ENCODE measurements at places on chromosomes 2 and 18.

DNA sequence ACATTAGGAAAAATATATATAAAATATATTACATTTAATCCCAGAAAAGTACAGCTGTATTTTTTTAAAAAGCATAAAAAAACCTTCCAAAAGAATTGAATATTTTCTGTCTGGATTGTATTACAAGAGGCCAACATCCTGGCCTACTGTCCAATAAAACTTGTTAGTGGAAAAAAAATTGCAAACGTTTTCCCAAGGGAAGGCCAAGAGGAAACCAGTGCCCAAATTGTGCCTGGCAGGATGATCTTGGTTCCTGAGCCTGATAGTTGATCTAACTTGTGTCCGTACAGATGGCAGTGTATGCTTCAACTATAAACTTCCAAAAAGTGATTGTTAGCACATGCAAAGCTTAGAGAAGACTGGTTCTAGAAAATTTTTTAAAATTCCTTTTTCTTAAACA lies 90.6 kb upstream of the LPIN2 start:
- peak; percentile 62 for DNase-seq

GRCh38 chr2:17375262-17375661 lies 143.0 kb downstream of the RAD51AP2 start:
- no peak for DNase-seq

DNA sequence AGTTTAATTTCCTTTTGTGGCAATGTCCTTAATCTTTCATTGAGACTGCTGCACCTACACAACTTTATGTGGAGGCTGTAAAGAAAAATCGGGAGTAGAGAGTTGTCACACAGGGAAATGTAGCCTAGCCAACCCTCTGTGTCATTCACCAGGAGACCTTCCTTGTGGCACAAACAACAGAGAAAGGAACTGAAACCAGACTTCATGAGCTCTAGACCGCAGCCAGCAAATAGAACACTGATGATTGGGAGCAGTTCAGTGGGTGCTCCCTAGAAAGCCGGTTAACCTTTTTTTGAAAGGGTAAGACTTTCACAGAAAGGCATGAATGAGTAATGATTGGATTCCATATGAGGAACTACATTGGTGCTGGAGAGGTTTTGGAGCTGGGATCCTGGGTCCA lies 1752.4 kb upstream of the CELF4 start:
- DNase-seq = no peak

- peak; percentile 45 for DNase-seq
Measured at GRCh38 chr18:56402872-56403516, 235.4 kb downstream of the TXNL1 start.

DNA sequence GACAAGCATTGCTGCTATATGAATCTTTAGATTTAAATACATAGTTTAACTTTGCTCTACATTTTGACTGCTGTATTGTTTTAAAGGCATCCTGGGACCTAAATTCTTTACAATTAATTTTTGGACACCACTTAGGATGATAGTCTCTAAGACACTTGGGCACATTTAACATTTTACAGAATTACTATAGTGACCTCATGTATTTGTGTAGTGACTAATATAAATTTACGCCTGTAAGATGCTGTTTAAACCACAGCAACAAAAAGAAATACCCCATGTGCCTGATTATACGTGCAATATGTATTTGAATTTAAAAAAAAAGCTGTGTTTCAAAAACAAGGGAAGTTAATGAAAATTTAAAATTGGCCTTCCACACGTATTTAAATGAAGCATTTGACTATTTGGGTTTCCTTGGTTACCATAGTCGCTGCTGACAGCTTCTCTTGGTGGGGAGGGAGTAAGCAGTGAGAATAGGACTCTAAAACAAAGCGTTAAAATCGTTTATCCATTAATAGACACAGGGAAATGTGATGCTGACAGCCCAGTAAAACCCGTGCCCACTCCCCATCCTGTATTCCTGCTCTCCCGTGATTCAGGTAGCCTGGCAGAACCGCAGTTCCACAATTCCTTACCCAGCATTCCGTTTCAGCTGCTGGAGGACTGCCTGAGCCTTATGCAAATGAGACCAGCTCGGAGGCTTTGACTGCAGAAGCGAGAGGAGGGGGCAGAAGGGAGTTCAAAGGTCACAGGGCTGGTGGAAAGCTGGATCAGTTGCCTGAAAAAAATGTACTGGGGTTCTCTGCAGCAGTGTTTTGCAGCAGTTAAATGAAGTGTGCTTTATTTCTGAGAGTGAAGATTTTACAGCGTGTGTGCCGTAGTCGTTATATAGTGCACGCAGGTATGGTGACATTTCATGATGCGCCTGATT lies 104.3 kb downstream of the CSRNP3 start:
- DNase-seq = peak; percentile 3

DNA sequence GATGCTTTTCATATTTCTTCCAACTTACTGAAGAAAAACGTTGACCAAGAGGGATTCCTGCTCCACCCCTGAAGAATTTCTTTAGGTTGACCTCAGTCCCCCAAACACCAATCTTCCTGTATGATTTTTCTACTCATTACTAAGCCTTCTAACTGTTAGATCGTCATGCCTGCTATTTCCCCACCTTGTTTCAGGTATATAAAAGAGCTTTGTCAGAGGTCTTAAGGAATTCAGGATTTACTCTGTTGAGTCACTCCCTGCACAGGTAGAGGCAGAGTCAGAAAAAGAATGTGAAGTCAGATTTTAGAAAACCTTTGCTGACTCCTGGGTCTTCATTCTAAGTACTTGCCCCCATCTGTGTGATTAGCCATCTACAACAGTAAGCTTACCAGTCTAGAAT lies 83.8 kb upstream of the NOSTRIN start:
- no peak for DNase-seq

GRCh38 chr2:158392687-158393086 lies 63.9 kb downstream of the CCDC148 start:
- DNase-seq = no peak

GRCh38 chr2:37110306-37111212 lies 26.2 kb downstream of the GPATCH11 start:
- DNase-seq = peak; percentile 9

DNA sequence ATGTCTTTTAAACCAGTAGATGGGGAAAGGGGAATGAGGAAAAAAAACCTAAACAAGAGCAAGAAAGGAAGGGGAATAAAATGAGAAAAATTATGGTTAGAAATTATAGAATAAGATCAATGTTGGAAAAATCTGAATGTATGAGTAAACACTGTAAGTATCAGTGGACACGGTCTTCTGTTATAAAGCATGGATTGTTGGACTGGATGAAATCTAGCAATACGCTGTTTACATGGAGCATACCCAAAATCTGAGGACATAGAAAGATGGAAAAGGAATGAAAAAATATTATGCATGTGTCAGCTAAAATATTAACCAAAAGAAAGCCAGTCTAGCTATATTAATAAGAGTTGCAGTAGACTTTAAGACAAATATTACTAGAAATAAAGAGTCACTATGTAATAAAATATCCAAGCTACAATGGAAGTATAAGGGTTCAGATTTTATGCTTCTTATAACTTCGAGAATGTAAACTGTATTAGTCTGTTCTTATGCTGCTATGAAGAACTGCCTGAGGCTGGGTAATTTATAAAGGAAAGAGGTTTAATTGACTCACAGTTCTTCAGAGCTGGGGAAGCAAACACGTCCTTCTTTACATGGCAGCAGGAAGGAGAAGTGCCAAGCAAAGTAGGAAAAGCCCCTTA lies 32.4 kb downstream of the DDX1 start:
- DNase-seq = no peak

GRCh38 chr18:59488899-59489298 lies 129.8 kb upstream of the LMAN1 start:
- DNase-seq = no peak

GRCh38 chr2:61763605-61764034 lies 90.2 kb downstream of the FAM161A start:
- no peak for DNase-seq

DNA sequence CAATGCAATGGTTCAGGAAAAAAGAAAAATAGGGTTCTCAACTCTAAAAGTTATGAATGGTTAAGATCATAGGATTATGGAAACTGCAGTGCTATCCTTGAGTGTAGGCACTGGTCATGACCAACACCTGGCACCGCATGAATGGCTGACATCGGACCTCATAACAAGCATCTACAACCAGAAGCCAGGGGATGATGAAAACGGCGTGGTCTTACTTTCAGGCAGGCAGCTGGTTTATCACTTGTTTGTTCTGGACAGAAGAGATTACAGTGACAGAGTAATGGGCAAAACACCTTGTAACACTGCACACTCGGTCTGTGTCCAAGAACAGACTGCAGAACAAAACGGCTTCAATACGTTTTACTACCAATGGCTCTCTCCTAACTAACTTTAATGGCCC lies 132.8 kb downstream of the STK39 start:
- DNase-seq = no peak

DNA sequence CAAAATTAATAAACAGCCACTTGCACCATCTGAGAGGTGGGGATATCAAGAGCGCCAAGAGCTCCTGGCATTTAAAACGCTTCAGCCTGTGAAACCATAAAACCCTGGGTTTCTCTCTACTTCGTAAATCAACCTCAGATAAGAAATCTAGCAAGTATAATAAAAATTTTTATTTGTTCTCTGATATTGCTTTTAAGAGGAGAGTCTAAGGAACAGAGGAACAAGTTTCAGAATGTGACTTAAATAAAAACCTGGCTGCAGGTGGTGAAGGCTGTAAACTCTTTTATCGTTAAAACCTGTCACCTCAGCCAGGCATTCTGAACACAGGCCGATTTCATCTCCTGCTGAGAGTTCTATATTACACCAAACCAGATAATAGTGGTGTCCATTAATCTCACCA lies 9.9 kb downstream of the DYTN start:
- DNase-seq = no peak

DNA sequence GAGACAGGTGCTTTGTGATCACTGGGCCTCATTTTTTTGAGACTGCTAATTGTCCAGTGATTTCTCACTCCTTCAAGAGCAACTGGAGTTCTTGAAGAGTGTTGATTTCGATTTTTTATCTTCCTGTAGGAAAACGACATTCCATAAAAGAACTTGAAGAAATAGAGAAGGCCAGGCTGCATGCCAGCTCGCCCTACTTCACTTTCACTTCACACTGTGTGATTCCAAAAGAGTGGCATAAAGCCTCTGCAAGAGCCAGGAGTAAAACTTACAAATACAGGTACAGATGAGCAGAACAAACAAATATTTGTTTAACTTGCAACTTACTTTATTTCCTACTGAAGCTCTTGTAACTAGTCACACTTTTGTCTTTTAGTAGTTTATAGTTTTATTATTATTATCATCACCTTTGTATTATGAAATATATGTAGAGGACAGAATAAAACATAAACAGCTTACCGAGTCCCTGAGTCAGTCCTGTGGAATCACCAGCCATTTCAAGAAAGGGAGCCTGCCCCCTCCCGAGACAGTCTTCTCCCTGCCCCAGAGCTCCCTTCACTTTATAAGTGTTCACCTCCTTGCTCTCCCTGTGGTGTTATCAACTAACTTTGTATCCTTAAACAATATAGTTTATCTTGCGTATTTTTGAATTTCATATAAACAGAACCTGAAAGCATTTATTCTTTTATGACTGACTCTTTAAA lies 8.7 kb downstream of the FAM228A start:
- no peak for DNase-seq

DNA sequence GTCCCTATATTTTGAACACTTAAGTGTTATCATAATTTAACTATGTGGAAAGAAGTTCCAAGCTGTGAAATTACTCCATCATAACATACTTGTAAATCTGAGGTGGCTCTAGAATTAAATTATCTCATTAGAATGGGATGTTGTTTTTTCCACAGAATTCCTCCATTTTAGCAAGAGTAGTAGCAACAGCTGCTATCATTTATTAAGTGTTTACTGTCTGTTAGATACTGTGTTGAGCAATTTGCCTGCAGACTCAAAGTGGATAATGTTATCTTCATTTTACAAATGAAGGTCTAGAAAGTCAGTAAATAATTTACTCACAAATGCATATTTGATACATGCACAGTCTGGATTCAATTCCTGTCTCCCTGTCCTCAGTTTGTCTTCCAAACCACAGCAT lies 504.8 kb upstream of the NRP2 start:
- no peak for DNase-seq

- no peak for DNase-seq
Measured at GRCh38 chr2:126658319-126658904, 2.5 kb downstream of the GYPC start.

GRCh38 chr2:26464390-26465265 lies 13.3 kb downstream of the OTOF start:
- no peak for DNase-seq

DNA sequence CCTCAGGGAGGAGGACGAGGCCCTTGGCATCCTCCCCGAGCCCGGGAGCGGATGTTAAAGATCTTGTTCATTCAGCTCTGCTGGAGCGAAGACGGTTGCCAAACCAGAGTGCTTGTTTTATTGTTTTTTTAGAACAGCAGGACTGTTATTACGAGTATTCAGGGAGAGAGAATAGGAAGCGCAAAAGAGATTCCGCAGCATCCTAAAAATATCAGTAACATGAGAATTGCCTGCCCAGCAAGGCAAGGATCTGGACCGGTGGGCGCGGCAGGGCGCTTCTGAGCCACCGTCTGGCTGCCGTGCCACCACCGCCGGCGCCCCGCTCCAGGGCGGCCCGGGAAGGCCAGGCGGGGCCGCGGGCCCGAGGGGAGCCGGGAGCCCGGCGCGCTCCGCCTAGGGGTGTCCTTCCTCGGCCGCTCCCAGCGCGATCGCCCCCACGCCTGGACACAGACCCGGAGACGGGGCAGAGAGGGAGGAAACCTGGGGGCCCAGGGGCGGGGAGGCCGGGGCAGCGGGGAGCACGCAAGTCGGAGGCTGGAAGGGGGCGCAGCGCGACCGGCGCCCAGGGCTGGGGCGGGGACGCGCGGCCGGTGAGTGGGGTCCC lies 843 bp downstream of the CYS1 start:
- no peak for DNase-seq

DNA sequence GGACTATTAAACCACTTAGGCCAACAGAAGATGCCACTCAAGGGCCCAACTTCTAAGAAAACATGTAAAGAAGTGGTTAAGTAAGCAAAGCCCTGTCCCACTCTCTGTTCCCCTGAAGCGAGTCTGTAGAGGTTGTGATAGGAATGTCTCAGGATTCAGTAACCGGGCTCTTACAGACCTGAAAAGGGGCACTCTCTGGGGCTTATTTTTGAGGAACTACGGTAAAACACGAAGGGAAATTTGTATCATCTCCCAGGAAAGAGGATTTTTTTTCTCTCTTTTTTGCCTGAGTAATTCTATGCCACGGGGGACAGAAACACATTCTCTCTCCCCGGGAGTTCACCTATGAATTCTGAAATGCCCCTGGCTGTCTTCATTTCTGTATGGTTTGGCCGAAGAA lies 77.4 kb downstream of the VIT start:
- no peak for DNase-seq

- no peak for DNase-seq
Measured at GRCh38 chr2:112006076-112006410, 49.0 kb upstream of the TMEM87B start.

- no peak for DNase-seq
Measured at GRCh38 chr2:203061346-203061745, 46.7 kb downstream of the NBEAL1 start.

GRCh38 chr2:237139123-237139675 lies 53.5 kb downstream of the COPS8 start:
- DNase-seq = no peak

GRCh38 chr2:126786765-126787164 lies 111.9 kb upstream of the TEX51 start:
- no peak for DNase-seq

- DNase-seq = peak; percentile 73
Measured at GRCh38 chr2:152307863-152308262, 27.1 kb upstream of the FMNL2 start.

GRCh38 chr2:232526372-232526941 lies 497 bp downstream of the CHRND start:
- no peak for DNase-seq

GRCh38 chr2:107222466-107222865 lies 336.5 kb upstream of the ST6GAL2 start:
- no peak for DNase-seq

Data from endothelial cell of umbilical vein (primary cell).